ENCODE measurements at places on chromosomes 6 and 20. TPM values are rescaled to one million over a fixed set of nuclear protein-coding genes. Genes with fewer than 3 reads are reported as not detected.

DNA sequence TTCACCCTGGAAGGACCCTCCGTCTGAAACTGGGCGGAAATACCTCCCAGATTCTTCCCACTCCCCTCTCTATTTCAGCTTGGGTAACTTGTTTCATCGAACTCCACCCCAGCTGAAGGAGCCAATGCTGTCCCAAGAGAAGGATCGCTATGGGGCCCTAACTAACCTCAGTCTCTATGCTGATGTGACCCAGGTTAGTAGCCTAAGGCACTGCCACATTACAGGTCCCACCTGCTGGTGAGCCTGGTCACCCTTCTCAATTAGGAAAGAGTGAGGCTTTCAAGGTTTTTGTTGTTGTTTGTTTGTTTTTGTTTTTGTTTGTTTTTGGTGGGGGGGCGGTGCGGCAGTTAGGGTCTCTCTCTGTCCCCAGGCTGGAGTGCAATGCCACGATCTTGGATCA lies 168.4 kb downstream of the OR2B2 start:
- no peak for DNase-seq

DNA sequence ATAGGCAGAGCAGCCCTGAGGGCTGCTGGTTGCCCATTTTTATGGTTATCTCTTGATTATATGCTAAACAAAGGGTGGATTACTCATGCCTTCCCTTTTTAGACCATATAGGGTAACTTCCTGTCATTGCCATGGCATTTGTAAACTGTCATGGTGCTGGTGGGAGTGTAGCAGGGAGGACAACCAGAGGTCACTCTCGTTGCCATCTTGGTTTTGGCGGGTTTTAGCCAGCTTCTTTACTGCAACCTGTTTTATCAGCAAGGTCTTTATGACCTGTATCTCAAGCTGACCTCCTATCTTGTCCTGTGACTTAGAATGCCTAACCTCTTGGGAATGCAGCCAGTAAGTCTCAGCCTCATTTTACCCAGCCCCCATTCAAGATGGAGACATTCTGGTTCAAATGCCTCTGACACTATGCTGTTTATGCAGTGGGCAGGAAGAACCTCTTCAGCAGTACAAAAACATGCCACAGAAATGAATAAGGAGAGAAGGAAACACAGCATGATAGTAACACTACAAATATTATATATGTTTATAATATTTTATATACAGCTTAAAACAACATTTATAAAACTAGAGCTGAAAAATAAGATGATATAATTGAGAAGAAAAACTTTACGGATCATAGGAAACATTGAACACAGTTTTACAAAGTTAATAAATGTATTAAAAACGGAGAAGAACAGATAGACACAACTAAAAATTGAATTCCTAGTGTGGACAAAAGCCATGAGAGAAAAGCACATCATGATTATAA lies 58.9 kb upstream of the SAMD5 start:
- DNase-seq = no peak

GRCh38 chr20:19283490-19284025 lies 71.1 kb downstream of the SLC24A3 start:
- no peak for DNase-seq

GRCh38 chr6:89122625-89123024 lies 4.8 kb upstream of the SRSF12 start:
- DNase-seq = peak; percentile 7

- peak; percentile 88 for DNase-seq
Measured at GRCh38 chr20:5056801-5057599, 55.7 kb upstream of the SLC23A2 start.

GRCh38 chr6:49733680-49734079 lies 10.5 kb downstream of the CRISP3 start:
- no peak for DNase-seq

DNA sequence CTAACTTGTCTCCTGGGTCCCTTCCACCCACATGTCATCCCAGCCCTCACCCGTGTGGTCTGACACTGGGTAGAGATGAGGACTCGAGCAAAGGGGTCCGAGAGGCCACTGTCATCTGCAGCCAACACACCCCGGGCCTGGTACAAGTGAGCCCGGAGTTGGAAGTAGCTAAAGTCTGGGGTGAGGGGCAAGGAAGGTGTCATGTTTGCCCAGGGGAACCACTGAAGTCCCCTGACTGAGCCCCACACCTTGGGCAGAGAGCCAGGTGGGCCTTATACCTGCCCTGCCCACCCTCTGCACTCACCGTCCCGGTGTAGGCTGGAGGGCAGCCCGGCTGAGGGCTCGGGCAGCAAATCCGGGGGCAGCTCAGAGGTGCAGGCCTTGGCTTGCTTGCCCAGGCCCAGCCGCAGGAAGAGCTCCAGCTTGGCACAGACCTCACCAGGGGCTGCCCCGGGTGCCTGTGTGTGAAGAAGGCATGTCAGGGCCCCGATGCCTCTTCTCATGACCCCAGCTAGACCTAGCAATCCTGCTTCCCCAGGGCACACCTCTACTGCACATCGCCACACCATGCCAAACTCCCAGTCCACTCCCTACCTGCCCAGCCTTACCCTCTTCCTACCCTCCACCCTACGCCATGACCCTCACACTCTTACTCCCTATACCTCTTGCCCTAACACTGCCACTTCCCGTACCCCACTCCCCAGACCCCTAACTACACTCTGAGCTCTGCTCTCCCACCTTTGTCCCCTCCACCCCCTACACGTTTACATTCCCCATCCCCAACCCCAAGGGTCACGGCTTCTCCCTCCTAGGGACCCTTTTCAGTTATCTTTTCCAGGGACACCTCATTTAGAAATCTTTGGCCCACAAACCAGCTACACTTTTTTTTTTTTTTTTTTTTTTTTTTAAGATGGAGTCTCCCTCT lies 31.7 kb upstream of the SPAG4 start:
- DNase-seq = no peak

DNA sequence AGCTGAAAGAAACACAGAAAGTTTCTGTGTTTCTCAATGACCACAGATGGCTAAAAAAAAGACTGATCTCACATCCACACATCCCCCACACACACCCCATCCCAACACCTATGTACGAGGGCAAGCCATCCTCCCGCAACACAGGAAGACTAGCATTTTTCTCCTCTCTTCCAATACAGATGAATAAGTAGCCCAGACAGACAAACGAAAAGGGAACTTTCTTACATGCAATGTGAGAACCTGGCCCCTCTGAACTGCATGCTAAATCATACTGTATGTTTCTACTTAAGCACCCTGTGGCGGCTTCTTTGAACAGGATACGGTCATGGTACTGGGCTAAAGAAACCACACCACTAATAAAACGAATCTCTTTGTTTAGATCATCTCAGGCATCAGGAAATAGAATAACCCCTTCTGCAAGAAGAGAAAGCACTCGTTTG lies 116.2 kb downstream of the GMDS start:
- DNase-seq = no peak

The GTF3C6 gene
- polyA plus RNA-seq = 91.1 TPM

The ATRN gene
- 11.5 TPM for polyA plus RNA-seq

The SPTLC3 gene
- not detected for polyA plus RNA-seq

The UNC5CL gene
- 0.09 TPM for polyA plus RNA-seq

The GABRR1 gene
- polyA plus RNA-seq = not detected

Measured in CD14-positive monocyte (primary cell).